Fibroblast of lung (primary cell): ENCODE measurements at places on chromosomes 5 and 9.

DNA sequence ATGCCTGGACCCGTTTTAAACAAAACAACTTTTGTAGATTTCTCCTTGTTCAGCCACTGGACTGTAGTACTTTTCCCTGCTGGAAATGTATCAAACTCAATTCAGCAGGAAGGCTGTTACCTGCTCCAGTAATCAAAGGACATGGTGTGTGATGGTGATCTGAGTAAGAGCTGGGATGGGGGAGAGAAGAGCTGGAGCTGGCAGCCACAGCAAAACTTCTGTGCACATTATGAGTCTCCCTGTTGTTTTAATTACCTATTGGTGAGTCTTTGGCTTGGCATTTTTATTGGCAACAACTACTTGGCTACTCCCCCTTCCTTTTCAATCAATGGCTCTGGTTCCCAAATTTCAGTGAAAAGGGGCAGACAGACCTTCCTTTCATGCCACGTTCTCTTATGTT lies 9.7 kb downstream of the NREP start:
- no peak for DNase-seq

- no peak for DNase-seq
Measured at GRCh38 chr5:147552897-147553296, 43.0 kb upstream of the DPYSL3 start.

DNA sequence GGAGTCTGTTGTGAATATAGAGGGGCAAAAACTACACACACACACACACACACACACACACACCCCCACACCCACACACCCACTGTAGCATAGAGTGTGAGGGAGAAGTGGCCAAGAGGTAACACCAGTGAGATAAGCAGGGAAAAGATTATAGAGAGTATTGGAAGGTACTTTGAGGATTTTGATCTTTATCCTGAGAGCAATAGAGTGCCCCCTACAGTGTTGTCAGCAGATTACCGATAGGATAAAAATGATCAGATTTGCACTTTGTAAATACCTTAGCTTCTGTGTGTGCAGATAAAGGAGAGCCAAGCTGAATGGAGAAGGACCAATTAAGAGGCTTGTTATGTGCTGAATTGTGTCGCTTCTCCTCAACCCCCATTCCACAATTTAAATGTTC lies 32.3 kb downstream of the ERCC6L2 start:
- DNase-seq, result no peak

GRCh38 chr5:171441246-171441791 lies 21.9 kb downstream of the FGF18 start:
- DNase-seq, result no peak

GRCh38 chr9:121026260-121026691 lies 23.8 kb downstream of the C5 start:
- peak; percentile 50 for DNase-seq

GRCh38 chr5:114727358-114727757 lies 365.5 kb downstream of the KCNN2 start:
- DNase-seq, result no peak
